ENCODE measurements at places on chromosomes 7 and 10. TPM values are rescaled to one million over a fixed set of nuclear protein-coding genes. Genes with fewer than 3 reads are reported as not detected.

The CCDC136 gene
- 7.3 TPM for total RNA-seq

The SAP25 gene
- total RNA-seq, result 2.0 TPM

The TMEM225B gene
- total RNA-seq, result 0.27 TPM

The AQP1 gene
- total RNA-seq, result 0.19 TPM

The CPN1 gene
- total RNA-seq, result 24.9 TPM

The TMEM196 gene
- not detected for total RNA-seq

The PHYHIPL gene
- 48.1 TPM for total RNA-seq

The ADIRF gene
- total RNA-seq, result 0.49 TPM

The SHH gene
- total RNA-seq, result 4.7 TPM

DNA sequence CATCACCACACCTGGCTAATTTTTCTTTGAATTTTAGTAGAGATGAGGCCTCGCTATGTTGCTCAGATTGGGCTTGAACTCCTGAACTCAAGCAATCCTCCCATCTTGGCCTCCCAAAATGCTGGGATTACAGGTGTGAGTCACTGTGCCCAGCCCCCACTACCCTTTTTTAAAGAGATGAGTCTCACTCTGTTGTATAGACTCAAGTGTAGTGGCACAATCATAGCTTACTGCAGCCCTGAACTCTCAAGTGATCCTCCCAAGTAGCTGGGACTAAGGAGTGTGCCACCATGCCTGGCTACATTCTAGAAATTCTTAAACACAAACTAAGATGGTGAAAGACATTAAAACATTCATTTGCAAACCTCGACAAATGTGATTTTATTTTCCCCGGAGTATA is 12.6 kb downstream of the SYPL1 start:
- H3K36me3 ChIP-seq, result no peaks in the 10 kb centered on the region
- H3K27me3 ChIP-seq, result no peaks in the 10 kb centered on the region
- no peak overlapping the region for H3K4me3 ChIP-seq
- H3K27ac ChIP-seq, result no peak overlapping the region
- no peak for DNase-seq
- no peaks in the 10 kb centered on the region for H3K4me1 ChIP-seq

DNA sequence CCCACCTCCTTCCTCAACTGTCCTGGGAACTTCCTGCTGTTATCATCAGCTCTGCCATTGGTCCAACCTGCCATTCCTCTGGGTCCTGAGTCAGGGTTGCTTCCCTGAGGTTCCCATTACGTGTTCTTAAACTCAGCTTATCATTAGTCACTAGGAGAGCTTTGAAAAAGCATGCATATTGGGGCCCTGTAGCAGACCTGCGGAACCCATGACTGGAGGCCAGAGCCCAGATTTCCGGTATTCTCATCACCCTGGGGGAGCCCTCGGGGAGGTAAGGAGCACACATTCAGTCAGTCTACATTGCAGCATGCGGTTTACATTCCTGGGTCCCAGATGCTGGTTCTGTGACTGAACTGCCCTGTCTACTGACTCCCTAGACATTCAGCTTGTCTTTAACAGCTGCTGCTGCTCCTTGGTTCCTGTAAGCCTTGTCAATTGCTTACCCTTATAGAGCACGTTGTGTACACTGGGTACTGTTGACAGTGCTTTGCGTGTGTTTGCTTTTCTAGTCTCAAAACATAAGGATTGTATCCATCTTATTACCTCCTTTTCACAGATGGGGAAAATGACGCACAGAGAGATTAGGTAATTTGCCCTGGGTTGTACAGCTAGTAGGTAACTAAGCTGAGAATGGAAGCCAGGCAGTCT is 12.8 kb downstream of the CDHR3 start:
- H3K4me3 ChIP-seq, result no peak overlapping the region
- no peaks in the 10 kb centered on the region for H3K4me1 ChIP-seq
- H3K27ac ChIP-seq, result no peak overlapping the region
- DNase-seq, result no peak
- H3K27me3 ChIP-seq, result no peaks in the 10 kb centered on the region

GRCh38 chr10:64690194-64690593 is 1169.0 kb downstream of the REEP3 start:
- no peaks in the 10 kb centered on the region for H3K27me3 ChIP-seq
- no peak for DNase-seq
- no peak overlapping the region for H3K27ac ChIP-seq
- no peaks in the 10 kb centered on the region for H3K4me1 ChIP-seq
- H3K36me3 ChIP-seq, result no peaks in the 10 kb centered on the region
